ENCODE measurements at places on chromosomes 16 and 17.

DNA sequence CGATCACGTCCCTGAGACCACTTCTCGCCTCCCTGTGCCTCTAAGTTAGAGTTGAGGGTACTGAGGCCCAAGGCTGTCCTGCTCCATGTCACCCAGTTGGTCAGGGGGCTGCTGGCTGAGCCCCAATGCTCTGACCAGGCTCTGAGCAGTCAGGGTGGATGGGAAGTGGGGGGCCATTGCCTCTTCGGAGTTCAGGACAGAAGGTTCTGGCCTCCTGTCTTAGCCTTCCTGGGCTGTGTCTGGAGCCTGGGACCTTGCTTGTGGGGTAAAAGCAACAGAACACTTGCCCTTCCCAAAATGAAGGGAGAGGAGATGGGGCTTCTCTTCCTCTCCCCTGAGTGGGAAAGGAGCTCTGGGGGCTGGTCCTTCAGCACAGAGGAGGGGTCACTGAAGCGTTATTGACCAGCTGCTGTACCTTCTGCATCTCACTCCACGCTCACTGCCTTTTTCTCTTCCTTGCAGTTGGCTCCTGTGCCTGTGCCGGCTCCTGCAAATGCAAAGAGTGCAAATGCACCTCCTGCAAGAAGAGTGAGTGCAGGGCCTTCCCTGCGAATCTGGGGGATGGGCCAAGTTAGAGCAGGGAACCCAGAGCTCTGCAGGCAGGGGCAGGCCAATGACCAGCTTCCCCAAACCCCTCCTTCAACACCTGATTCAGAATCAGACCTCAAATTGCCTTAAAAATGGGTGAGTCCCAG lies 580 bp downstream of the MT1X start:
- no peak for DNase-seq

DNA sequence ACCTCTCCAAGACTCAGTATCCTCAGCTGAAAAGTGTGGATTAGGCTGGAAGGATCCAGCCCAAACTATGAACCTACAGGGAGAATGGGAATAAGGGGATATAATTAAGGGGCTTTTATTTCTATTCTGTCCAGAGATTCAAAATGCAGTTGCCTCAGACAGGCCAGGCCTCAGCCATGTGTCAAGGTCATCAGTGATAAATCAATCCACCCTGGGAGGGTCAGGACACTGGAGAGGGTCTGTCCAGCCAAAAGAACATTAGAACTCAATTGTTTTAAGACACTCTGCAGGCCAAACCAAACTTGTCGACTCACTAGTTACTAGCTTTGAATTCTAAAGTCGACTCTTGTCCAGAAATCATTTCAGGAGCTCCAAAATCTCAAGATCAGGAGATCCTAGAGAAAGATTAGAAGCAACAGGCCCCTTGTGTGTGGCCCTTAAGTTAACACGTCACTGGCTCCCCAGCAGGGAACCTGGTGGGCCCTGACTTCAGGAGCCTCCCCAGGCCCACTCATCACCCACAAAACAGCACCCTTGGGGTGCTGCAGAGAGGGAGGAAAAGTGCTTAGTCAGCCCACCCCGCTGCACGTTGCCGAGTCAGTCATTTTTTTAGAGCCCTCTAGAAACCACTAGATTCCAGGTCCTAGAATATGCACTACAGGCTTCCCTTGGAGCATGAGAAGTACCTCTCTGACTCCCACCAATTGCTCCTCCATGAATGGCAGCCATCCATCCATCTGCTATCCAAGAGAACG lies 156.8 kb downstream of the XYLT1 start:
- no peak for DNase-seq

DNA sequence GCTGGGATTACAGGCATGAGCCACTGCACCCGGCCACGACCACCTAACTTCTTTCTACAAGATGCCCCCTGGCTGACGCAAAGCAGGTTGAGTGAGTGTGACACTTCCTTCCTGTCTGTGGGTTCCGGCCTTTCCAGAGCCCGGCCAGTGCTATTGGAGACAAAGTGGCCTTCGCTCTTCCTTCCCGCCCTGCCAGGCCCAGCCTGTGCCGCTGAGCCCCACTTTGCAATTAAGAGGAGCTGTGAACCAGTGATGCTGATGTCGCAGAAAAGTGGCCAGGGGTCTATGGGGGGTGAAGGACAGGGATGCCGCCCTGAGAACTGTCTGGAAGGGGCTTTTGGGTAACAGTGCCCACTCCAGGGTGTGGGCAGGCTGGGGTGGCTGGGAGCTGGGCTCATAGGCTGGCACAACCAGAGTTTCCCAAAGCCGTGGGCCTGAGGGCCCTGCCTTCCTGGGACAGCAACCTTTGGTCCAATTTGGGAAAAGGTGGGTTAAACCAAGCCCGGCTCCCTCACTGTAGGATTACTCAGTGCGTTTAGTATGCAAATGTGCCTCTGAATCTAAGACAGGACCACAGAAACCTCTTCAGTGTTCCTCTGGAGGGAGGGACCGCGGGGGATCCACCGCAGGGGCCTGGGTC lies 174.9 kb downstream of the SEC14L1 start:
- DNase-seq: no peak

GRCh38 chr16:3051494-3051893 lies 5.1 kb downstream of the MMP25 start:
- no peak for DNase-seq

DNA sequence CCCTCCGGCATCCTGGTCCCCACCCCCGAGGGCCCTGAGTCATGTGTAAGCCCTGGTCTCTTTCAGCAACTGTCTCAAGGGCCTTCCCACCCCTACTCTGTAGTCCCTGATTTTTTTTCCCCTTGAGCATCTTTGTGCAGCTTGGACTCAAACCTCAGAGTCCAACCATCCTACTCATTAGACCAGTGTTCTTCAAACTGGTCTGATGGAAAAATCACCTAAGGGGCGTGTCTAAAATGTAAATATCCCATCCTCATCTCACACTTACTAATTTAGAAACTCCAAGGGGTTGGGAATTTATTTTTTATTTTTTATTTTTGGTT lies 624 bp downstream of the G6PC3 start:
- no peak for DNase-seq

GRCh38 chr16:3235856-3236669 lies 1.1 kb upstream of the ZNF200 start:
- DNase-seq: no peak

GRCh38 chr17:40532520-40533253 lies 31.3 kb upstream of the TNS4 start:
- DNase-seq: no peak

DNA sequence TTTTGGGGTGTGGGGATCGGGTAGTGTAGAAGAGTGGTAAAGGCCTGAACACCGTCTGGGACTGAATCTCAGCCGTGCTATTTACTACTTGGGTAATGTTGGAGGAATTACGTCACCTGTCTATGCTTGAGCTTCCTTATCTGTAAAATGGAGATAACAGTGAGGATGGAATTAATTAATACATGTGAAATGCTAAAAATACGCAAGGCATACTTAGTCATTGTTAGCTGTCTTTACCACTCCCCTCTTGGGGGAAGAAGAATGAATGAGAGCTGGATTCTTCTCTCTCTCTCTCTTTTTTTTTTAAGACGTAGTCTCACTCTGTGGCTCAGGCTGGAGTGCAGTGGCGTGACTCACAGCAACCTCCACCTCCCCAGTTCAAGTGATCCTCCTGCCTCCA lies 41.1 kb upstream of the TANGO6 start:
- no peak for DNase-seq

All from GM12892 (cell line).